ENCODE measurements at places on chromosomes 6 and 20.

DNA sequence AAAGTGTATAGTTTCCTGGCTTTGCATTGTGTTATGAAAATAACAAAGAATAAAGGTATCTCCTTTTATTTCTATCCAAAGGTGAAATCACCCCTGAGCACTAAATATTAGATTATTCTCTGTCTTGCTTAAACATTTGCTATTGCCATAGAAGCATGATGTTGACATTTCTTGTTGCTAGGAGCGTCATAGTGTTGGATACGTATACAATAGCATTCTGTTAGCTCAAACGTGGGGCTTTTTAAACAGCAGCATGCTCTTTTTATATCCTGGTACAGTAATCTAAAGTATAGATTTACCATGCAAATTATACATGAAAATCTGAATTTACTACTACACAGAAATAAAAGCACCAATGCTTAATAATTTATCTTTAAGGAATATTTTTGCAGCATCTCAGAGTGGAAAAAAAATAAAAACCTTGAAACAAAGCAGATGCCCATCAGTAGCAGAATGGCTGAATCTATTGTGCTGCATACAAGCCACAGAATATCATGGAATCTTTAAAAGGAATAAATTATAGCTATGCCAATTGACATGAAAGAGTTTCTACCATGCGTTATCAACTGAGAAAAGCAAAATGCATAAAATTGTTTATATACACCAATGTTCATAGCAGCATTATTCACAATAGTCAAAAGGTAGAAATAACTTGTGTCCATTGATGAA, 9.6 kb upstream of the HSF2 start:
- DNase-seq: no peak

- no peak for DNase-seq
These were observed 217.1 kb downstream of the PRL start for GRCh38 chr6:22079783-22080182.

- no peak for DNase-seq
These were observed 135.7 kb downstream of the KIF13A start for GRCh38 chr6:17851720-17852161.

- no peak for DNase-seq
These were observed 107.1 kb downstream of the AHI1 start for GRCh38 chr6:135390458-135390857.

DNA sequence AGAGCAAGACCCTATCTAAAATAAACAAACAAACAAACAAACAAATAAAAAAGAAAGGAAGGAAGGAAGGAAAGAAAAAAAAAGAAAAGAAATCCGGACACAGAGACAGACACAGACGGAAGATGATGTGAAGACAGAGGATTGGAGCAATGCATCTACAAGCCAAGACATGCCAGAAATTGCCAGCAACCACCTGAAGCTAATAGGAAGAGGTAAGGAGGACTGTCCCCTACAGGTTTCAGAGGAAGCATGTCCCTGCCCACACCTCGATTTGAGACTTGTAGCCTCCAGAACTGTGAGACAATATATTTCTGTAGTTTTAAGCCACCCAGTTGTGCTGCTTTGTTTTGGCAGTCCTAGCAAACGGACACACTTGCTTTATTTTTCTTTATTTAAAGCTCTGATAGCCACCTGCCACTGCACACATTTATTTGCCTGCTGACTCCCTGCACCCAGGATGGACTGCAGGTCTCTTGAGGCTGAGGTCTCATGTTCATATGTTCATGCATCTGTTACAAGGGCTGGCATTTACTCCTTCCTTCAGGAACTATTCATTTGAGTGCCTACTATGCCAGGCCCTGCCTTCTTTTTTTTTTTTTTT, 20.7 kb upstream of the ZMYND8 start:
- no peak for DNase-seq

DNA sequence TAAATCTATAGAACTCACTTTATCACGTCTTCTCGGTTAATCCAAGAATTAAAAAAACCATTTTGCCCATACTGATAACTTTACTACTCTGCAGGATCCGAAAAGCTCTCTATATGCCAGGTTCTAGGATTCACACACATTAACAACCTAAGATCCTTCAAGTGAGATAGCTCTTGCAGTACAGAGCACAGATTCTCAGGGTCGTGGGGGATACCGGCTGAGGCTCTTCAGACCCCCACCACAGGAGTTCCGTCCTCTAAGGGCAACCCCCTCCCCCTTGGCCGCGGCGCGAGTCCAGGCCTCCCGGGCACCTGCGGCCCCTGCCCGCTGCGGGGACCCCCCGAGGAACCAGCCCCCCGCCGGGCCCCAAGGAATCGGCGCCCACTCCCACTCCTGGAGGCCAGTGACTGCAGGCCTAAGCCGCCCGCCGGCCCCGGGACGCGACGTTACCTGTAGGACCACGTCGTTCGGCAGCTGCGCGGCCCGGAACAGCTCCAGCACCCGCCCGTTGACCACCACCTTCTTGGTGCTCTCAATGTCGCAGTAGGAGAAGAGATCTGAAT, 892 bp downstream of the REPS1 start:
- DNase-seq: no peak

- no peak for DNase-seq
These were observed 813.4 kb downstream of the MAFB start for GRCh38 chr20:39875492-39876110.

- DNase-seq: no peak
These were observed 1012.4 kb downstream of the GRIK2 start for GRCh38 chr6:102405860-102406259.

All from activated CD4-positive, CD25-positive, alpha-beta regulatory T cell treated with anti-CD3 and anti-CD28 coated beads, Interleukin-2, amount 50 U/mL, for 16 hours (primary cell).